ENCODE measurements at places on chromosomes 11 and 22.

DNA sequence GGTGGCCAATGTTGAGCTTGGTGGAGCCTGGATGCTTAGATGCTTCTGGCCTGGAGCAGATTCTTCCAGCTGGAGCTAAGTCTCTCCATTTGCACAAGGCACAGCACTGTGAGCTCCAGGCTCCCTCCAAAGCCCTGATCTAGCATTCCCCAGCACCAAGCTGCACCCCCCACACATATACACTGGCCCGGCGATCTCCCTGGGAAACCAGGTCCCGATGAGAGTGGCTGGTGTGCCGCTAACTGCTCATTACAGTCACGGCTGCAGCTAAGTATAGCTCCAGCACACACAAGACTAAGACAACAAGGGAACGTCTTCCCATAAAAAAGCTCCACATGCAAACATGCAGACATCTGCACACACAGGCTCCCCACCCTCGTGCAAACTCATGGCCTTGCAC is 17.6 kb downstream of the KCNC1 start:
- DNase-seq: no peak

DNA sequence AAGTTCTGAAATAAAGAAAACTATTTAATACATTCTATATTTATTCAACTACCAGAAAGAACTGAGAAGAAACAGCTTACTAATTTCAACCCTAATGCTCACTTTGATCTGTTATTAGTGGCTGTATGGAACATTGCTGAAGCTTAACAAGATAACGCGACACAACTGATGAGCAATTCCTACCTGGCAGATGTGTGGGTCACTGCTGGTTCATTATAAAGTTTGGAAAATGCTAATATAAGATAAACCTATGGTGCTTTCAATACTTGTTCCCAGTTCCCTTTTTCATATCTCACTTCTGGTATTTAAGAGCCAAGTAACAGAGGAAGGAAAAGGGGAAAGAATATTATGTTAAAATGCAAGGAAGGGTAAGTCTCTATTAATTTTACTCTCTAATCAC is 10.5 kb downstream of the CTSC start:
- no peak for DNase-seq

DNA sequence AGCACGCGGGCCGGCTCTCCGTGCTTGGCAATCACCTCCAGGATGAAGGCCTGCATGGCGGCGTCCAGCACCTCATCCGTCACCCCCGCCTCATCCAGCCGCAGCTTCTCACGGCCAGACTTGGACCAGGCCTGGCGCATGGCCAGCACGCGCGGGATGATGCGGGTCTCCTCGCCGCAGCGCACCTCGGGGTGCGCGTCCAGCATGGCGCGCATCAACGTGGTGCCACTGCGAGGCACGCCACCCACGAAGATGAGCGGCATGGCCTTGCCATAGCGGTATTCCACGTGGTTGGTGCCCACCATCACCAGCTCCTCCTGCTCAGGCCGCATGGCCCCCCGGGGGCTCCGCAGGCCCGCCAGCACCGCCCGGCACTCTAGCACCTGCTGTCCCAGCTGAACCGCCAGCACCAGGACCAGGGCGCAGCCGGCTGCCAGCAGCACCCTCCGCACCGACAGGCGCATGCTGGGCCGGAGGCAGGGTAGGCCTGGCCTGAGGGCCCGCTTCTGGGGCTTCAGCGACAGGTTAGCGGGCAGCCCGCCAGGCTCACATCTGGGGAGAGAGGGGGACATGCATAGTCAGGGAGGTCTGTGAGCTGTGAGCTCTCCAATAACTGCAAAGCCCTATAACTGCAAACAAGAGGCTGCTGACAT is 29.0 kb upstream of the TFIP11 start:
- DNase-seq: no peak

DNA sequence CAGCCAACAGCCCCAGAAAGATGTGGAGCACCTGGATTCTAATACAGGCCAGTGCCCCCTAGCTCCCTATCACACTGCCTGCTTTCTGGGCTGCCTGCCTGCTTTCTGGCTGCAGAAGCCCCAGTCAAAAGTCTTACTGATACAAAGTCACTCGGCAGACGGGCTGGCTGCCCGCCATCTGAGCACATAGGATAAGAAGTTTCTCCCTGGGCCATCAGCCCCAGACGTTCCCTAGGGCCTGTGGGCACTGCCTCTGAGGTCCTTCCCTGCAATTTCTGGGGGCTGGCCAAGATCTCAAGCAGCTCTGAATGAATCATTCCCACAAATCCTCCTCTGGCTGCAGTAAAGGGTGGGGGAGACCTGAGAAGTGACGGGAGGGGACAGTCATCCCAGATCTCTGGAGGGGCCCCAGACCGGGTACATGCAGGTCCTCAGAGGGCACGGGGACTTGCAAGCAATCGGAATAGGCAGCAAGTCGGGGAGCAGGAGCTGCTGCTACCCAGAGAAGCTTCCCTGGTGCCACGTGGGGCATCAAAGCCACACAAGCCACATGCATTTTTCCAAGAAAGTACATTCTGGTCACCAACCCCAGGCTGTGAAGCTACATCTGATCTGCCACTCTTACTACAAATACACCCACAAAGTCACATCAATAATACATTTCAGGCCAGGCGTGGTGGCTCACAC is 4.7 kb downstream of the TPST2 start:
- peak; percentile 49 for DNase-seq

- DNase-seq: peak; percentile 26
Measured at GRCh38 chr11:19905280-19905853, 192.7 kb downstream of the NAV2 start.

DNA sequence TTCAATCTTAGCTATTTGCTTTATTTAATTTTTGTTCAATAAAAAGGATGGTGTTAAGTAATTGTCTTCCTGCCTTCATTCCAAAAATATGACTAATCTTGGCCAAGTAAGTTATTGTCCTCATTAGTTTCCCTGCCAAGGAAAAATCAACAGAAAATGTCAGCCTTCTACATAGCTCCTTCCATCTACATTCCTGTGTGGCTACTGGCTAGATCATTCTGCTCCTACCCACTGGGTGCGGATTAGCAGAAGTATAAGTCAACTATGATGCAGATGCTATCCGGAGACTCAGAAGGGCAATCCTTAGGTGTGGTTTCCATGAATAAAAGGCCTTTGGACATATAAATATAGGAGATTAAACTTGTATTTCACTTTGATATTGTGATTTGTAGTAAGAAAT is 154.4 kb downstream of the SBF2 start:
- DNase-seq: peak; percentile 64

- no peak for DNase-seq
Measured at GRCh38 chr11:13114566-13115379, 105.7 kb downstream of the RASSF10 start.

- DNase-seq: no peak
Measured at GRCh38 chr22:50034126-50035081, 21.8 kb upstream of the IL17REL start.

DNA sequence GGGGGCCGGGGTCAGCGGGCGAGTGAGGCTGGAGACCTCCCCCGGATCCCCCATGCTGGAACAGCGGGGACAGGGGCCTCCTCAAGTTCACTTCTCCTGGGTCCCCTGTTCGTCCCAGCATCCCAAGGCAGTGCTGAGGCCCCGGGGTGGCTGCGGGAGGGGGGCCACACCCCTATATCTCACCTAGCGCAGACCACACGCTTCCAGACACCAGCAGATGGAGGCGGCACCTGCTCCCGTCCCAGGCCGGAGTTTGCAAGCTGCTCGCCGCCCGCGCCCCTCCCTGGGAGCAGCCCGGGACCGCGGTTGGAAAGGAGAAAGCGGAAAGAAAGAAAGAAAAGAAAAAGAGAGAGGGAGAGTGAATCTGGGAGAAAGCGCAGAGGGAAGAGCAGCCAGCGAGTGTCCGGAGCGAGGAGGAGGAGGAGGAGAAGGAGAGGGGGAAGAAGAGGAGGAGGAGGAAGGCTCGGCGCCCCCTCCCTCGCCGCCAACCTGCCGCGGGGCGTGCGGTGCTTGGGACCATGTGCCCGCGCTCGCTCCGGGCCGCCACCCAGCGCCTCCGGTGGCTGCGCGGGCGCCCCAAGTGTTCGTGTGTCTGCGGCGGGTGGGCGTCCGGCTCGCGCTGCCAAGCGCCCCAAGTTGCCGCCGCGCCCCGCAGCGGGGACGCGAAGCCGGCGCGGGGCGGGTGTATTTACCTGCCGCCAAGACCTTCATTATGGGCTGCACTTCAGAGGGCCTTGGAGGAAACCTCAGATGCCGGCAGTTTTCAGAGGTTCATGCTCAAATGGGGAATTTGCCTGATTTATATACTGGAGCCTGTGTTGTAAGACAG is at the start of gene LIF:
TSS of gene LIF (minus strand) at position 775 of the 829 bp plus-strand sequence. CDS start at position 711, 64 bp downstream.
- no peak for DNase-seq
